Upper lobe of left lung (tissue), 6 donors: ENCODE measurements at places on chromosomes 7 and 10. TPM values are rescaled to one million over a fixed set of nuclear protein-coding genes. Genes with fewer than 3 reads are reported as not detected.

- peaks cover 34% of the 10 kb centered on the region for H3K36me3 ChIP-seq
- no peak overlapping the region for H3K27ac ChIP-seq
- H3K27me3 ChIP-seq = no peaks in the 10 kb centered on the region
- no peak for DNase-seq
- H3K4me1 ChIP-seq = peaks cover 11% of the 10 kb centered on the region
Observed at GRCh38 chr7:92061154-92061553, 73.1 kb downstream of the CYP51A1 start.

Gene OGDHL
- total RNA-seq = 0.10 TPM

Gene RPEL1
- not detected for total RNA-seq

Gene KAT6B
- total RNA-seq = 78.4 TPM

DNA sequence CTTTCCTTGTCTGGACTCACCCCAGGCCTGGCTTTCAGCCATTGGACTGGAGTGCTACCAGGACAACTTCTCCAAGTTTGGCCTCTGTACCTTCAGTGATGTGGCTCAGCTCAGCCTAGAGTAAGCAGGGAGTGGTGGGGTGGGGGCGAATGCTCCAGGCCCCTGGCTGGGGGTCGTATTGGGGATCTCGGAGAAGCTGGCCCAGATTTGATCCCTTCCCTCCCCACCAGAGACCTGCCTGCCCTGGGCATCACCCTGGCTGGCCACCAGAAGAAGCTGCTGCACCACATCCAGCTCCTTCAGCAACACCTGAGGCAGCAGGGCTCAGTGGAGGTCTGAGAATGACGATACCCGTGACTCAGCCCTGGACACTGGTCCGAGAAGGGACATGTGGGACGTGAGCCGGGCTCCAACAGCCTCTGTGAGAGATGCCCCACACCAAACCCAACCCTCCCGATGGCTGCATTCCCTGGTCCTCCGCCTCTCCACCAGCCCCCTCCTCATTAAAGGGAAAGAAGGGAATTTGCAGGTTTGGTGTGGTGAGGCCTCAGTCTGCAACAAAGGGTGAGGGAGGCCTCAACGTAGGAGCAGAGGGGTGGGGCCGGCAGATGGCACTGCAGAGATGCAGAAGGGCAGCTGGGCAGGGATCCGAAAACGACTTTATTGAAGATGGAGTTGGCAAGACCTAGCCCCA lies 14.8 kb downstream of the TRPV6 start:
- no peak overlapping the region for H3K27ac ChIP-seq
- no peak overlapping the region for H3K4me3 ChIP-seq
- no peaks in the 10 kb centered on the region for H3K4me1 ChIP-seq
- no peak for DNase-seq
- no peaks in the 10 kb centered on the region for H3K27me3 ChIP-seq

DNA sequence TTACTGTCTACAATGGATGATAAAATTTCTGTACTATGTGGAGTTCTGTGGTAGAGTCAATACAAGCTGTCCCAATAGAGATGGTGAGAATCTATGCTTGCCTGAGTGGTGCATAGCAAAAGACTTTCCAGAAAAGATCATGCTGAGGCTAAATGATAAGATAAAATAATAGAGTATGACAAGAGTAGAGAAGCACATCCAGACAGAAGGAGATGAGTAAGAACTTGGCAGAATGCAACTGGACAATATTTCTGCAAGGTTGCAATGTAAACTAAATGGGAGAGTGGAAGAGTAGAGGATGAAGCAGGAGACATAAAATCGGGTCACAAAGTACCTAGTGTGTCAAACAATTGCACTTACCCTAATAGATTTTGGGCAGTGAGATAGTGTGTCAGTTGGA lies 347.6 kb downstream of the MDFIC start:
- DNase-seq = no peak
- no peak overlapping the region for H3K4me3 ChIP-seq
- H3K36me3 ChIP-seq = no peaks in the 10 kb centered on the region
- H3K27ac ChIP-seq = no peak overlapping the region
- H3K4me1 ChIP-seq = no peaks in the 10 kb centered on the region
- H3K27me3 ChIP-seq = no peaks in the 10 kb centered on the region

Gene CYP3A4
- not detected for total RNA-seq

DNA sequence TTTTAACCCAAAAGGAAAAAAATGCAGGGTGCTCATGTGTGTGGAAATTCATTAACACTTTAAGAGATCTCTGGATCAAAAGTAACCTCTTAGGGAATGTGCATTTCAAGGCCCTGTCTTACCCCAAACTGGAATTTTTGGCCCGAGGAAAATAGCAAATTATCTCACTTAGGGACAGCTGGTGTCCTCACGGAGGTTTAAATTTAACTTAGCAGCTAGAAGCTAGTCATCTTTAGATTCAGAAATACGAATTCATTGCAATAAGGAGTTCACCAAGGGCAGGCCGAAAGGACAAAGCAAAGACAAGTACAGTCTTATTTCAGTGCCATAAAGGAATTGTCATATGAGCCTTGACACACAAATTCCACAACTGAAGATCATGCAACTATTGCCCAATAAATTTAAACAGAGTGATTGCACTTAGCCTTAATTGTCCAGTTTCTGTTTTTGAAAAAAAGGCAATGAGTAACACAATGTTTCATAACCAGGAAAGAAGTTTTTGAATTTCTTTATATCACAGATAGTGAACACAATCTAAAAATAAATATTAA lies 22.4 kb upstream of the SEMA3C start:
- H3K4me1 ChIP-seq = peaks cover 18% of the 10 kb centered on the region
- peak overlapping the region; percentile 46 for H3K27ac ChIP-seq
- no peaks in the 10 kb centered on the region for H3K36me3 ChIP-seq
- H3K4me3 ChIP-seq = no peak overlapping the region
- DNase-seq = no peak

DNA sequence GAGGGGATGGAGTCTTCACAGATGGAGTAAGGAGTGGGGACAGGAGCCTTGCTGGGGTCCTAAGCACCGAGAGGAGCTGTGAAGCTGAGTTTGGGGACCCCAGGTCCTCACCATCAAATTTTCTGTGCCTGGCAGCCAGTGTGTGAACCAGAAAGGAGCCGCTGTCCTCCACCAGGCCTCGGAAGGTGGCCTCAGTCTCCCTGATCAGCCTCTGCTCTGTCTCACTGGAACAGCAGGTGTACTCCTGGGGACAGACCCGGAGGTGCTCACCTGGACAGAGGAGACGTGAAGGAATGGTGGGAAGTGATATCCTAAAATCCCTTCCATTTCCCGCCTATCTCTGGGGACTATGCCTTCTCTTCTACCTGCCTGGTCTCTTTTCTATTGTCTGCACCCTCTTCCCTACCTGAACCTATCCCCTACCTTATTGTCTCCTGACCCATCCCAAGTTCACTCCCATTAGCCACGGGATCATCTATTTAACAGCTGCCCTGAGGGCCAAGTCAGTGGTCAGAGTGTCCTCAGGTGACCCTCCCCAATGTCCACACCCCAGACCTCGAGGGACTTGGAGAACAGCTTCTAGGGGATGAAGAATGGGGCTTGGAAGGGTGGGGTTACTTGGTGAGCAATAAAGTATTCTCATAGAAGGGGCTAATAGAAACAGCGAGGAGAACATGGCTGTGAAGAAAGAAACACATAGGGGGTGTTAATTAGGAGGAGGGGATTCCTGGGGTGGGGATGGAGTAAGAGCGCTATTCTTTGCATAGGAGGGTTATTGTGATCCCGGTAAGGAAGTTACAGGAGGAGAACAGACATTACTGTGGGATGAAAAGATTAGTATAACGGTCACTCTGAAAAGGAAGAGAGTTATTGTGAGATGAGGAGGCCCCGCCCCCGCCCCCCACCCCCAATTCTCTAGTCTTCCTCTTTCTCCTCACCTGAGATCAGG lies 811 bp downstream of the GPC2 start:
- peak overlapping the region; percentile 38 for H3K4me3 ChIP-seq
- H3K4me1 ChIP-seq = peaks cover 13% of the 10 kb centered on the region
- H3K36me3 ChIP-seq = no peaks in the 10 kb centered on the region
- peaks cover 7% of the 10 kb centered on the region for H3K27me3 ChIP-seq
- no peak for DNase-seq

Gene PDE6C
- total RNA-seq = not detected

DNA sequence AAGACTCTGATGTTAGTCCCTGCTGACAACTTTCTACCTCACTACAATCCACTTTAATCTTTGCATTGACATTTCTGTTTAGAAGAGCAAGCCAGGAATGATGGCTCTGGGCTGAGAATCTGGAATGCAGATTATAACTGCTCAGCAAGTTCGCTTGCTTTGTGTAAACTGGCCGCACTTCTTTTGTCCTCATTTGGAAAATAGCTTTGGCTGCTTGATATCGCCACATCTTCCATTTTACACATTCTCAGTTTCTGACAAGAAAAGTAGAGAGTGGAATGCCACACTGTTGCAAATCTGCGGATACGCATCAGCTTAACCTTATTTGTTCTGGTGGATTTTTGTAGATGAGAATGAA lies 429.8 kb downstream of the KCNMA1 start:
- DNase-seq = no peak
- H3K27me3 ChIP-seq = no peaks in the 10 kb centered on the region
- no peaks in the 10 kb centered on the region for H3K36me3 ChIP-seq
- H3K27ac ChIP-seq = no peak overlapping the region
- no peak overlapping the region for H3K4me3 ChIP-seq

DNA sequence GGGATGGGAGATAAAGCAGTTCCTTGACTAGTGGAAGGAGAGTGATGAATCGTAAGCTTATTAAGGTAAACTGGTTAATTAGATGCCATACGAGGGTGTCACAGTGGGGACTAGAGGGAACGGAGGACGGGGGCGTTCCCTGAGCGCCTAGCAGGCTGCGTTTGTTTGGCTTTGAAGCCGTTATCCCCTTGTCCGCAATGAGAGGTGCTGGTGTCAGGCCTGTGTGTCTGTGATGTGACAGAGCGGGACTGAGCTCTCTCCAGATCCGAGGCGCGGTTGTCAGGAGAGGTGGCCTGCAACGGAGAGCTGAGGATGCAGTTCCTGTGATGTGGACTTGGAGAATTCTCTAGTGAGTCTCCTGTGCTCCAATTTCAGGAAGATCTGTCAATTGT lies 60.0 kb upstream of the PRPS1L1 start:
- peak overlapping the region; percentile 77 for H3K4me3 ChIP-seq
- no peaks in the 10 kb centered on the region for H3K36me3 ChIP-seq
- H3K27ac ChIP-seq = no peak overlapping the region
- peaks cover 9% of the 10 kb centered on the region for H3K27me3 ChIP-seq
- H3K4me1 ChIP-seq = peaks cover 7% of the 10 kb centered on the region

- no peak for DNase-seq
- no peaks in the 10 kb centered on the region for H3K27me3 ChIP-seq
- H3K36me3 ChIP-seq = no peaks in the 10 kb centered on the region
Observed at GRCh38 chr7:131932271-131932670, 375.8 kb upstream of the PODXL start.

Gene SUPV3L1
- 17.0 TPM for total RNA-seq

- H3K27me3 ChIP-seq = peaks cover 27% of the 10 kb centered on the region
- DNase-seq = no peak
- H3K27ac ChIP-seq = peak overlapping the region; percentile 67
- H3K4me1 ChIP-seq = peaks cover 24% of the 10 kb centered on the region
- H3K36me3 ChIP-seq = no peaks in the 10 kb centered on the region
Observed at GRCh38 chr7:28408105-28408959, 4.0 kb upstream of the CREB5 start.

DNA sequence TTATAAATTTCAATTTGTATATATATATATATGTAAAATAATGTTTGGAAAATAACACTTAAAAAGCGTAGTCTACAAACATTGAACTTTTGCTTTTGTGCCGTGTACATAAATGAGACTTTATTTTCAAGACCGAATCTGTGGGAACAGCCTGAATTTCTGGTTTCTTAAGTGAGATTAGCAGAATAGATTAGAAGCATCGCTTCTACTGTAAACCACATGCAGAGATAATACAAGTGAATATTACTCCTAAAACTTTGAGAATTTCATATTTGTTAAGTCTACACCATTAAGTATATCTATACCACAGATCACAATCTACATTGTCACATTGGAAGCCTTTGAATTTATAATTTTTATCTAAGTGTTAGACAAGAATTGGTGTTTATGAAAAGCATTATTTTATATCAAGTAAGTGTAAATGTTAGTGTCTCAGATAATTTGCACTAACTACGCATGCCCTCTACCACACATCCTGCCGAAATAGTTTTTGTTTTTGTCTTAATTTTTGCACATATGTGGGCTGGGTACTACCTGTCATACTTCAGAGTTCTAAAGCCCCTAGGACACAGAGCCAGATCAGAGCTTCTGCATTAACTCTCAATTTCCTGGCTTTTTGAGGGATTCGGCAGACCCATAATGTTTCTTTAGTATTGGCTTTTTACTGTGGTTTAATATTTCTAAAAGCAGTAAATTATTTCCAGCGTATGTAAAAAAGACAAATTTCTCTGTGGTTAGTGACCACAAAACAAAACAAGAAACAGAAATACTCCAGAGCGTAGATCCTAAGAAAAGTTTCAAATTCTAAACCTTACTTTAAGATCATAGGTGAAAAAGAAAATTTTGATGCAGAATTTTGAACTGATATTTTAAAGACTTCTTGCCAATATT lies 20.0 kb downstream of the TWIST1 start:
- no peaks in the 10 kb centered on the region for H3K4me1 ChIP-seq
- H3K36me3 ChIP-seq = no peaks in the 10 kb centered on the region
- no peak for DNase-seq
- H3K27ac ChIP-seq = no peak overlapping the region
- H3K4me3 ChIP-seq = no peak overlapping the region

DNA sequence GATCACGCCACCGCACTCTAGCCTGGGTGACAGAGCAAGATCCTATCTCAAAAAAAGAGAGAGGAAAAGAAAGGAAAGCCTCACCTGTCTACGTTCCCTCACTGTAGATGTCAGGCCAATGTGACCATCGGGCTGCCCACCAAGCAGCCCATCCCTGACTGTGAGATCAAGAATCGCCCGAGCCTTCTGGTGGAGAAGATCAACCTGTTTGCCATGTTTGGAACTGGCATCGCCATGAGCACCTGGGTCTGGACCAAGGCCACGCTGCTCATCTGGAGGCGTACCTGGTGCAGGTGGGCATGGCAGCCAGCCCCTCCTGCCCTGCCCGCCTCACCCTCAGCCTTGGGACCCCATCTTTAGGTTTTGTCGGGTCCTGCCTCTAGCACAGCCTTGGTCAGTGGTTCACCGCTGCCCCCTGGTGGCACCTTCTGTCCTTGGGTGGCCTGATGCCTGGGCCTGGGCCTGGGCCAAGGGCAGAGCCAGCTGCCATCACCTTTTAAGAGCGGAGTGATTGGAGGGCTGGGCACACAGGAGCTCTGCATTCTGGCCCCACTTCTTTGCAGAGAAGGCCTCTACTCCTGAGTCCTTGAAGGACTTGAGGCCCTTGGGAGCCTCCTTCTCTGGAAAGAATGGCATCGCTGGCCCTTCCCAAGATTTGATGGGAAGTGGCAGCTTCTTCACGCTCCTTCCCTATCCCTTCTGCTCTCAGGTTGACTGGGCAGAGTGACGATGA lies 14.4 kb upstream of the AHCYL2 start:
- H3K4me1 ChIP-seq = no peaks in the 10 kb centered on the region
- no peaks in the 10 kb centered on the region for H3K36me3 ChIP-seq
- peak; percentile 88 for DNase-seq
- no peak overlapping the region for H3K4me3 ChIP-seq
- H3K27ac ChIP-seq = no peak overlapping the region
